ENCODE measurements at places on chromosomes 7 and 10.

DNA sequence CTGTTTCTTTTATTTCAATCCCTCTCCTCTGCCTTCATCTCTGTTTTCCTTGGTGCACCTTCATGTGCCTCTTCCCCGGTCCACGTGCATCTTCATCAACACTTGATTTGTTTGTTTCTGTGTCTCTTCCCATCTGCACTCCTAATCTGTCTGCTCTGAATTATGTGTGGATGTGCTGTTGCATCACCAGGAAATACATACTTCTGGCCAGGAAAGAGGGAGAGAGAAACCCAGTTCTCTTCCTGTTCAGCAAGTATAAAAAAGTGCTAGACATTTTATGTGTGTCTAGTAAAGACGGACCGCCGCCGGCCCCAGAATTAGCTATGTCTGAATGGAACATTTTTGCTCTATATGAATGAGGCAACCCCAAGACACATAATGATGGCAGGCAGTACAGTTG, 93.8 kb downstream of the CALD1 start:
- DNase-seq: no peak

- no peak for DNase-seq
These were observed 37.4 kb upstream of the RSU1 start for GRCh38 chr10:16854623-16855022.

DNA sequence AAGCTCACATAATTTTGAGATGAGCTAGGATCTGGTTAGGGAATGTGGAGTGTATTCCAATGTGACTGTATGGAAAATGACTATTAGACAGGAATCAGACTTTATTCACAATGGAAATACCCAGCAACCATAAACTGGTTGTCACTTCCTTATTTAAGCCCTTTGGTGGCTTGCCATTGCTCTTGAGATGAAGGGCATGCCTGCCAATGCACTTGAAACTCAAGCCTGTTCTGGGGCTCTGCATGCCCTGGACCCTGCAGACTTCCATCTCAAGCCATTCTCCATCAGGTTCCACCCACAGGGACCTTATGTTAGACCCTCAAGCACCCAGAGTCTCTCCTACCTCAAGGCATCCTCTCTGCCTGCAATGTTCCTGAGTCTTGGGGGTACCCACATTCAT, 145.5 kb downstream of the MPP7 start:
- DNase-seq: no peak

GRCh38 chr7:138785587-138786437, 12.0 kb upstream of the TMEM213 start:
- DNase-seq: no peak

- no peak for DNase-seq
These were observed 151.6 kb upstream of the UNC5B start for GRCh38 chr10:71060476-71061426.
